ENCODE measurements at places on chromosomes 7 and 10.

- no peak for DNase-seq
Observed at GRCh38 chr7:134201569-134202261, 74.6 kb downstream of the LRGUK start.

- DNase-seq, result peak; percentile 93
Observed at GRCh38 chr7:100801833-100802568, 25.3 kb downstream of the EPHB4 start.

- no peak for DNase-seq
Observed at GRCh38 chr10:1127629-1128028, 71.4 kb downstream of the WDR37 start.

GRCh38 chr7:43679210-43680068 lies 49.9 kb downstream of the COA1 start:
- DNase-seq, result no peak

All from umbilical cord (tissue), 2 donors.